Activated CD4-positive, alpha-beta T cell treated with anti-CD3 and anti-CD28 coated beads, Interleukin-2, Interleukin-6, amounts not matched to agents 100 ng/mL and 50 ng/mL, durations not matched to agents 16 hours and 8 hours (primary cell): ENCODE measurements at places on chromosomes 2 and 18.

GRCh38 chr2:58138396-58139030, 91.9 kb downstream of the VRK2 start:
- DNase-seq = no peak

- no peak for DNase-seq
Measured at GRCh38 chr2:72144632-72145288, 2.9 kb downstream of the CYP26B1 start.

GRCh38 chr2:147273106-147273505, 571.7 kb upstream of the ACVR2A start:
- DNase-seq = no peak

GRCh38 chr2:118822015-118822414, 25.4 kb downstream of the EN1 start:
- no peak for DNase-seq

GRCh38 chr2:192195548-192196418, 1.1 kb upstream of the TMEFF2 start:
- DNase-seq = no peak

DNA sequence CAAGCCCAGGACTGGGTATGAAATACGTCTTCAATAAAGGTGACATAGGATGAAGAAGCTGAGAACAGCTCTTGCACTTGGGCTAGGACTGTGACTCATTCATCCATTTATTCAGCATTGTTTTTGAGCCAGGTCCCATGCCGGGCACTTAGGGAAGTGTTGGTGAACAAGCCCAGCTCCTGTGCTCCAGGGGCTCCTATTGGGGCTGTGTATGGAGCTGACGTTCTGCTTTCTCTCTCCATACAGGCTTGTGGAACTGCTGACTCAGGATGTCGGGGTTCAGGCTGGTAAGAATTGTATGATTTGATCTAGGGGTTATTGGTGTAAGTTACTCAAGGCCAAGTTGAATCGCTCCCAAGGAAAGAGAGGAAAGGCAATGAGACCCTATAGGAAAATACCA, 24.0 kb downstream of the MYO7B start:
- no peak for DNase-seq

DNA sequence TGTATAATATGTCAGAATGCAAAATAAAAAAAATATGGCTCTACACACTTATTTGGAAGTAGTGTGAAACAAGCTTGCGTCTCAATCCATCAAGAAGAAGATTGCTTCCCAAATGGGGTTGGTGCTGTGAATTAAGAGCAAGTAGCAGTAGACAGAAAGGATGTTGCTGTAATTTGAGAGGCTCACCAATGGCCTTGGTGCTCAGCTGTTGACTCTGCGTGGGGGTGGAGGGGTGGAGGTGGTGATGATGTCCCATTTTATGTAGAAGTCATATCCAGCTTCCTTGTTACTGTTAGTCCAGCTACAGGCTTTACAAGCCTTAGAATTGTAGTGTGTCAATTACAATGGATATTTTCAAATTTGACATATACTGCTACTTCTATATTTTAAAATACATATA, 223.4 kb upstream of the RND3 start:
- DNase-seq = no peak

DNA sequence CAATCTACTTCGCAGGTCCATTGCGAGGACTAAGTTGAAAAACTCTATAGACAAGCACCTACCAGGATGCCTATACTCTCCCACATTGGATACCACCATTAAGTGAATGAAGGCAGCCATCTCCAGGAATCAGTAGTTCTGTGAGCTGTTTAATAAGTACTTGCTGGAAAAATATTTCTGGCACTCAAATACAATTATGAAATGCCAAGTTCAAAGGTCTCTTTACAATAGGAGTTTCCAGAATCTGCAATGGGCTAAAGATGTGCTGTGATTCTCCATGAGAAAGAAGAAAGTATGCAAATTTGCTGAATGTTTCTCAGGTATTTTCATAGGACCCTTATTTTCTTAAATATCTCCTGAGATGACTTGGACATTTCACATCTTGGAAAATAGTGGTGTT, 103.0 kb downstream of the AP1S3 start:
- no peak for DNase-seq

DNA sequence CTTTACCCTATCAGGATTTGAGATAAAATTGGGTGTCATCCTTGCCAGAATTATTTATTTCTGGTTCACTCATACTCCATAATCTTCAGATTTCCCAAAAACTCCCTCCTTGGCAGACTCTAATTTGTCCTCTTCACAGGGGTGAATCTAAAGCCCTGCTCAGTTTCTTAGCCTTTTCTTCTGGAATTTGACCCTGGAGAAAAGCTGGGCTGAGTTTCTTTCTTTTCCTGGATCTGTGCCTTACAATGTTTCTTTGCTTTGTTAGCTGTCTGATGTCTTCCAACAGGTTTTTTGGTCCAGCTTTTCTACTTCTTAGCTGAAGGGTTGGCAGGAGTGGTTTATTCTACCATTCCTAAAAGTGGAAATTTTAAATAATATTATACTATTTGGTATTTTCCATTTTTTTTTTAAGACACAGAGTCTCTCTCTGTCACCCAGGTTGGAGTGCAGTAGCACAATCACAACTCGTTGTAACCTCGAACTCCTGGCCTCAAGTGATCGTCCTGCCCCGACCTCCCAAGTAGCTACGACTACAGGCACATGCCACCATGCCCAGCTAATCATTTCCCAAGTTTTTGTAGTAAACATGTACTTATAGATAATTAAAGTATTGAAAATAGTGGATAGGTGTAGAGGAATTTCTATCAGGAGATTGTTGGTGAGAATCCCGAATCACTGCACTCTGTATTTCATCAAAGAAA, 138.4 kb upstream of the TWIST2 start:
- no peak for DNase-seq

- no peak for DNase-seq
Measured at GRCh38 chr2:37355735-37356134, 11.3 kb downstream of the QPCT start.

GRCh38 chr2:112688086-112688880, 32.5 kb upstream of the NT5DC4 start:
- no peak for DNase-seq

DNA sequence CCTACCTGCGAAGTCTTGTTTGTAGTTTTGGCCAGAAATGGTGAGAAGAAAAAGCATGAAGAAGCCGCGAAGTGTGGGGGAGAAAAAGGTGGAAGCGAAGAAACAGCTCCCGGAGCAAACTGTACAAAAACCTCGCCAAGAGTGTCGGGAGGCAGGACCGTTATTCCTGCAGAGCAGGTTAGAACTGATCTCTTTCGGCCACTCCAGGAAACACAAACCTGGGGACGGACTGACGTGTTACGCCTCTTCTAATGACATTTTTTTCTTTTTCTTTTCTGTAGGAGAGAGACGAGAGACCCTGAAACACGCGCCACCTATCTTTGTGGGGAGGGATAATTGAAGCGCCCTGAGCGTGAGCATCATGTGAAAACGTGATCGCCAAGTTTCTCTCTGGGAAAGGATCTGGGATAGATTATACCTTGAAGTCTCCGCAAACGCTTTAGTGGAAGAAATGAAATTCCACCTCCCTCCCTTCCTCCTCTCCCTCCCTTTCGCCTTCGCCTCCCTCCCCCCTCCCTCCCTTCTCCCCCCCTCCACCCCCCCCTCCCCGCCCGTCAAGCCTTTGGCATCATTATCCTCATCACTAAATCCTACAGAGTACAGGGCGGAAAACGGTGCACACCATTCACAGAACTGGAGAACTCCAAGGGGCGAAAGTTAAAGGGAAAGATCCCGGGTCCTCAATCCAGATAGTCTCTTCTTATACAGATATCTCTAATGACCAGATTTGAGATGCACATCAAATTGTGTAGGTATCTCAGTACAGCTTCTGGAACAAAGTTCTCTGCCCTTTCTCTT, at the start of gene ZEB2:
Gene ZEB2 (minus strand): TSS at position 186 of the 798 bp plus-strand sequence. CDS start 2,769 bp downstream, outside the sequence.
- peak; percentile 61 for DNase-seq

DNA sequence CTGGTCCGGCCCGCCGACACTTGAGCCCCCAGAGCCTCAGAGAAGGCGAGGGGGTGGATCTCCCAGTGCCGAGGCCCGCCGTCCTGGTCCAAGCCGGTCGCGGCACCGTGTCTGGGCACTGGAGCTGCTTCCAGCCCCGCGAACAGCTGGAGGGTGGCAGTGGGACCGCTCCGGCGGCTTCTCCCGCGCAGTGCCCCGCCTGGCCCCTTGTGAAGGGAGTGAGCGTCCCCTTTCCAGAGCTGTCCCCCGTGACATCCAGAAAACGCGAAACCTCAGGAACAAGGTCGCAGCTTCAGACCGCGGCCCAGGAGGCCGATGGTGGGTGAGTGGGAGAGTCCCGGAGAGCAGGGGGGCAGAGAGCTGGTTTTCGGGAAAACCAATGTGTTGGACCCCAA, 579 bp upstream of the EMX1 start:
- DNase-seq = no peak

DNA sequence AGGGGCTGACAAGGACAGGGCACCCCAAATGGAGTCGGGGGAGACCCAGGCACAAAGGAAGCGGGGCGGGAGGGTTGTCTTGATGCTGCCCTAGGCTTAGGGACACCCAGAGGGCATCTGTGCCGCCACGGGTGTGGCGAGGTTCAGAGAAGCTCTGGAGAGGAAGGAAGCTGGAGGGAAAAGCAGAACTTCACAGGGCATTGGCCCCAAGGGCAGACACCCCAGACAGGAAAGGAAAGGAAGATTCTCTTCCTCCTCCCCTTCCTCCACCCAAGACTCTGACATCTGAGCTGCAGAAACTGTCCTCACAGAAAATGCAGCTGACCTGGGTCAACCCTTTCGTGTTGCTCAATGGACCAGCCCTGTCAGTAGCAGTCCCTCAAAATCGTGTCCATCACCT, 25.6 kb downstream of the DNMT3A start:
- DNase-seq = no peak

GRCh38 chr2:240216167-240216566, 75.7 kb upstream of the OTOS start:
- no peak for DNase-seq

GRCh38 chr2:49225126-49225525, 70.8 kb upstream of the FSHR start:
- DNase-seq = no peak

GRCh38 chr18:74498712-74499627, 2.8 kb downstream of the CNDP2 start:
- peak; percentile 87 for DNase-seq

GRCh38 chr2:119760956-119761275, 1.2 kb downstream of the PTPN4 start:
- DNase-seq = peak; percentile 17

DNA sequence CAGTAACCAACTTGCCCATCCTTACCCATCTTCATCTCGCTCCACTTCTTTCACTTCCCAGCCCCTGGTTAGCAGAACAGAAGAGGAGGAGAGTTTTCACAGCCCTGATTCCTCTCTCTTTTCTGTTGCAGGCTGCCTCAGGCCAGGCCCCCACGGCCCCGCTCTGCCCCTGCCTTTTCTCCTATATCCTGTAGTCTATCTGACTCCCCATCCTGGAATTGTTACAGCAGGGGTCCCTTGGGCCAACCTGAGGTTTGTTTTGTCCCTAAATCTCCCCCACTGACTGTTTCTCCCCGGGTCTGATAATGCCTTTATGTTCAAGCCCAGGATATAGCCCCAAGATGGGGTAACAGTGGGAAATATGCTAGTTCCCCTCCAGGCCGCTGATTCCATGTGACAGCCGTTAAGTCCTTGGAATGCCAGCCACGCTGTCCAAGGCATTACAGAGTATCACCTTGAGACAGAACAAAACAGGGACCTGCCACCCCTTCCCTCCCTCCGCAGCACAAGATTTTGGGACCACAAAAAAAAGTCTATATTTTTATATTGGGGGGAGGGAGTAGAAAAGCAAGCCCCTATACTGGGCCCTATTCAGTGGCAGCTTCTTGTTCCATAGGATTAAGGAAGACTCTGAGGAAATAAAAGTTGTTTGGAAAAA, 1.4 kb downstream of the OST4 start:
- DNase-seq = no peak

DNA sequence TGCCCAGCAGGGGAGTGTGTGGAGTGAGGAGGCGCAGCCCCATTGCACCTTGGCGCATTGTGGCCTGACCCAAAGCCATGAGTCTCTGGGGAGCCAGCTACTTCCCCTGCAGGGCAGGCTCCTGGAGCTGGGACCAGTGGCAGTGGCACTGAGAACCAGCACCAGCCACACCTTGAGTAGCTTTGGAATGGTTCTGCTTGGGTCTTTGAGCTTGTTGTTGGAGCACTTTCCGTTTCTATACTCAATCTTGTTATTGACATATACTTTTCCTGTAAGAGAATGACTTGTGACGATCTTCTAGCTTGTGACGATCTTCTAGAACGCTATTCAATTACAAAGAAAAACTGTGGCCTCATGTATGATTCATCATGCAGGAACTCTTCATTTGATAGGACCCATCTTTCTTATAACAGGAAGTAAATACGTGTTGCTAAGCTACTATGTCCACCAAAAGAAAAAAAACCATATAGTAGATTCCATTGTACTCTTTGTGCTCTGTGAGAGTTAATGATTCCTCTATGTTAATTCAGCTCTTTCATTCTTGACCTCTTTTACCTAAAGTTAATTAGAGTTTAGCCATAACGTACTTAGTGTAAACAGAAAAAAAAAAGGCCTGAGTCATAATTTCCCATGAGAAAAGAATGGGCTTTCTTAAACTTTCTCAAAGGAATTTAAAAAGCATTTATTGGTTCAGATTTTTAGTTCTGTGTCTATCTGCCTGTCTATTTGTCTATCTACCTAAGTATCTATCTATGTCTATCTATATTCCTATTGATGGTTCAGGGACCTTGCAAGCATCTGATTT, 113.1 kb downstream of the GATA6 start:
- peak; percentile 2 for DNase-seq

DNA sequence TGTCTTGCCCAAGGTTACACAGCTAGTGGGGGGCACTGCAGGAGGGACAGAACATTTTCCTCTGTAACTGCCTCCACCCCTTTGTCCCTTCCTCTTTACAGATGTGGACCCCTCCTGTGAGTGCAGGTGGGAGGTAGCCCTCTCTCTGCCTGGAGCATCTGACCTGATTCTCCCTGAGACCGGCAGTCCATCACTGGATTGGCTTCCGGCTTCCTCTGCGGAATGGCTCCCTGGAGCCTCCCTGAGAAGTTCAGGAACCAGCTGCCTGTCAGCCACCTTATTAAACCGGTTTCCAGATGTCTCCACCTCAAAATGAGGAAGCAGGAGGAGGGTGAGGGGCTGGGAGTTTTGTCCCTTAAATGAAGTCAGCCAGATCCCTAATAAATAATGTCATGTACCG, 67.3 kb upstream of the TNP1 start:
- DNase-seq = no peak

GRCh38 chr18:33821503-33821902, 243.5 kb downstream of the ASXL3 start:
- no peak for DNase-seq

- no peak for DNase-seq
Measured at GRCh38 chr2:76579911-76580310, 869.2 kb upstream of the GCFC2 start.

GRCh38 chr18:12990641-12990966, 558 bp upstream of the CEP192 start:
- no peak for DNase-seq

DNA sequence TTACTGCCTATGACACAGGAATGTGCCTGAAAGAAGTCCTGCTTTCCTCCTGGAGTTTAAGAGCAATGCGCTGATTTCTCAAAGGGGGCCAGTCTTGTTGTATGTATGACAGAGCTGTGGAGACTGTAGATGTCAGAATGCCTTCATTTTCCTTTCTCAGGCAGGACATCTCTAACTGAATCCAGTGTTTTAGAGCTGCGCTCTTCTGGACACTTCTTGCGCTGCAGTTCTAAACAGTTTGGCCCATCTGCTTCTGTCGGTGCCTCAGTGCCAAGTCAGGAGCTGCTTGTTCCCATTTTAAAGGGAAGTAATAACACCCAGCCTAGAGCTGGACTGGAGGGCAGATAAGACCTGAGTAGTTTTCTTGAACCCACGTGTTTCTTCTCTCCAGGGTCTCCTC, 91.4 kb downstream of the ESCO1 start:
- DNase-seq = no peak
